NAMALWA (cell line): ENCODE measurements at places on chromosomes 2 and 18.

DNA sequence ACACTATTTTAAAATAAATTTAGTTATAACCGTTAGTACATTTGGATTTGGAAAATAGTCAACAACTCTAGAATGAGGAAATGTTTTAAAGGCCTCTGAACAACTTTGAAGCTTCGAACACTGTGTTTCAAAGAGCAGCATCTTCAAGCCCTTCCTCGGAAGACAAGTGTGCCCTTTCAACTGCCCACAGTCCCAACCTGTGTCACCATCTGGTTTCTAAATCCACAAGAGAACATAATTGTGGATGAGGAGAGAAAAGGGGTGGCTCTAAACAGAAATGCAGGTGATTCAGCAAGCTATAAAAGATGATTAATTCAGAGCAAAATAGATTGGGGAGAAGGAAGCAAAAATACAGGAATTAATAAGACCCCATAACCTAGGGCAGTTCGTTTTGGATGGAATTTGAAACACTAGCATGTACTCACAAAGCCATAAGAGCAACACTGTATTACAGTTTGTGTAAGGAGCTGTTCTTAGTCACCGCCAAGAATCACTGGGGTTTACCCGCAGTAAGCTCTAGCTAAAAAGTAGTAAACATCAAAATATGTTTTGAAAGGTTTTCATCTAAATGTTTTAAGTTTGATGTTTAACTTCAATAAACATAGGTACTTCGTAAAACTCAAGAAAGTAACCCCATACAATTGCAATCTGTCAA lies 160.7 kb downstream of the EIPR1 start:
- DNase-seq = no peak

GRCh38 chr2:64637000-64637635 lies 16.6 kb downstream of the SERTAD2 start:
- peak; percentile 50 for DNase-seq

GRCh38 chr2:23138701-23139100 lies 246.3 kb upstream of the KLHL29 start:
- no peak for DNase-seq

DNA sequence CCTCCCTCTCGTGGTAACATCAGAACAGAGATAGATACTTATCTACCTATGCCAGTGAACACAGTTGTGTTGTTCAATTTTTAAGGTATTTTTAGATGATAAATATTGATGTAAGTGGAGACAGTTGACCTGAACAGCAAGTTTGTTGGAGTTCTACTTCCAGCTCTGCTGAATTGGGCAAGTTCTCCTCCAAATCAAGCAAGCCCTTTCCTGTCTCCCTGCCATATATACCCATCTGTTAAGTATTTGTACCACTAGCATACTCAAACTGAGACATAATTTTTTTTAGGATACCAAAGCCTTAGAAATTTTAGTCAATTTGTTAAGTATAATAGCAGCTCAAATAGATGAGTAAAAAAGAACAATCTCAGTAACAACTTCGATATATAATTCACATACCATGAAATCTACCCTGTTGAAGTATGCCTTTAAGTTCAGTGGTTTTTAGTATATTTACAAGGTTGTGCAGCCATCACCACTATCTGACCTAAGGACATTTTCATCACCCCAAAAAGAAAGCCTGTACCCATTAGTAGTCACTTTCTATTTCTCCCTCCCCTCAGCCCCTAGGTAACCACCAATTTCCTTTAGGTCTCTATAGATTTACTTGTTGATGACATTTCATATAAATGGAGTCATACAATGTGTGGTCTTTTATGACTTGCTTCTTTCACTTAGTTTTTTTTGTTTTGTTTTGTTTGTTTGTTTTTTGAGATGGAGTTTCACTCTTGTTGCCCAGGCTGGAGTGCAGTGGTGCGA lies 61.8 kb downstream of the COX7A2L start:
- no peak for DNase-seq

- no peak for DNase-seq
Measured at GRCh38 chr18:79851489-79851888, 53.8 kb downstream of the KCNG2 start.

- no peak for DNase-seq
Measured at GRCh38 chr2:150075831-150076230, 411.6 kb downstream of the RND3 start.

GRCh38 chr2:215921895-215922294 lies 91.5 kb downstream of the MREG start:
- DNase-seq = no peak

DNA sequence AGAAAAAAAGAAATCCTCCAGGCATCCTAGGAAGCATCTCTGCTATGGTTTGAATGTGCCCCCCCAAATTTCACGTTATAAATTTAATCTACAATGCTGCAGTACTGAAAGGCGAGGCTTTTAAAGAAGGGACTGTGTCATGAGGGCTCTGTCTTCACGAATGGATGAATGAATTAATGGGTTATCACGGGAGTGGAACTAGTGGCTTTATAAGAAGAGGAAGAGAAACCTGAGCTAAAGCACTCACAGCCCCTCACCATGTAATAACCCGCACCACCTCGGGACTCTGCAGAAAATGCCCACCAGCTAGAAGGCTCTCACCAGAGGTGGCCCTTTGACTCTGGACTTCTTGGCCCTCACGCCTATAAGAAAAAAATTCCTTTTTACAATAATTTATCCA lies 27.6 kb downstream of the RNU4ATAC start:
- DNase-seq = peak; percentile 63

DNA sequence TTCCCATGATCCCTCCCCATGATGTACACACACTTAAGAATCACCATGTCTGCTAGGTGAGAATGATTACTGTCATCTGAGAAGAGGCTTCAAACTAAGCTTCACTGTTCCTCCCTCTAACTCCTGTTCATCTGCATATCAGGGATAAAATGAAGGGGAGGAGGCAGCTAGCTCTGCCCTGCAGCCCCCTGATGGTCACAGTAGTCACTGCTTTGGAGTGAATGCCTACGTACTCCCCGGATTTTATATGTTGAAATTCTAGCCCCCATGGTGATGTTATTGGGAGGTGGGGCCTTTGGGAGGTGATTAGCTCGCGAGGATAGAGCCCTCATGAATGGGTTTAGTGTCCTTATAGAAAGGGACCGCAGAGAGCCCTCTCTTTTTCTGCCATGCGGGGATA lies 156.4 kb downstream of the NCKAP5 start:
- DNase-seq = no peak
